ENCODE measurements at places on chromosomes 7 and 10.

GRCh38 chr10:130635528-130635927, 499.3 kb downstream of the GLRX3 start:
- H3K27me3 ChIP-seq = peaks cover 22% of the 10 kb centered on the region
- H3K4me3 ChIP-seq = no peak overlapping the region
- DNase-seq = no peak
- no peaks in the 10 kb centered on the region for H3K36me3 ChIP-seq
- no peaks in the 10 kb centered on the region for H3K4me1 ChIP-seq

GRCh38 chr7:104981672-104982037, 32.4 kb upstream of the KMT2E start:
- H3K4me1 ChIP-seq = peaks cover 6% of the 10 kb centered on the region
- peak overlapping the region; percentile 100 for H3K27ac ChIP-seq
- H3K27me3 ChIP-seq = no peaks in the 10 kb centered on the region
- no peak overlapping the region for H3K4me3 ChIP-seq
- H3K36me3 ChIP-seq = no peaks in the 10 kb centered on the region
- no peak for DNase-seq

GRCh38 chr7:66138994-66139752, 24.5 kb downstream of the CRCP start:
- H3K27ac ChIP-seq = no peak overlapping the region
- H3K4me3 ChIP-seq = no peak overlapping the region
- no peaks in the 10 kb centered on the region for H3K27me3 ChIP-seq
- no peaks in the 10 kb centered on the region for H3K36me3 ChIP-seq
- no peaks in the 10 kb centered on the region for H3K4me1 ChIP-seq

DNA sequence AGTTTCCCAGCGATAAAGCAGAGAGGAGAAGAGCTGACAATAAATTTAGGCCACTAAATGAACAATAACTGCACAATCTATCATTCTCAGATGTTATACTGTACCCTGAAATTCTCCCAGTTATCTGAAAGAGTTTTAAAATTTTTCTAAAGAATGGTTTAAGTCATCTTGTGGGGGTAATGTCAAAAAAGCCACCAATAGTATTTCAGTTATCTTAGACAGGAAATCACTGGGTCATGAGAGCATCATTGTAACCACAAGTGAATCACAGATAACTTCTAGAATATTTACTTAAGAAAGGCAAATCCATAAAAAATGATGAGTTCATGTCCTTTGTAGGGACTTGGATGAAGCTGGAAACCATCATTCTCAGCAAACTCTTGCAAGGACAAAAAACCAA, 147.1 kb downstream of the DNAJB9 start:
- H3K27ac ChIP-seq = no peak overlapping the region
- no peak for DNase-seq
- H3K27me3 ChIP-seq = no peaks in the 10 kb centered on the region
- no peaks in the 10 kb centered on the region for H3K36me3 ChIP-seq
- no peaks in the 10 kb centered on the region for H3K4me1 ChIP-seq

DNA sequence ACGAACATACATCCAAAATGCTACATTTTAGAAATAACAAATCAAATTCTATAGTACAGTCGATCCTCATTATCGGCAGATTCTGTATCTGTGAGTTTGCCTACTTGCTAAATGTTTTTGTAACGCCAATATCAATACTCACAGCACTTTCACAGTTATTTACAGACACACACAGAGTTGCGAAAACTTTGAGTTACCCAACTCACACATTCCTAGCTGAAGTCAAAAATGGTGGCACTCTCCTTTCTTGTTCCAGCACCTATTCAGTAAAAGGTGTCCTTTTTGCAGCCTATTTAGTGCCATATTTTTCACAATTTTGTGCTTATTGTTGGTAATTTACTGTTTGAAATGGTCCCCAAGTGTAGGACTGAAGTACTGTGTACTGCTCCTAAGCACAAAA, 161.7 kb downstream of the AKR1D1 start:
- no peaks in the 10 kb centered on the region for H3K27me3 ChIP-seq
- no peak overlapping the region for H3K27ac ChIP-seq
- no peak overlapping the region for H3K4me3 ChIP-seq
- no peaks in the 10 kb centered on the region for H3K4me1 ChIP-seq

All from breast epithelium (tissue), 4 donors.